ENCODE measurements at places on chromosomes 12 and 14.

DNA sequence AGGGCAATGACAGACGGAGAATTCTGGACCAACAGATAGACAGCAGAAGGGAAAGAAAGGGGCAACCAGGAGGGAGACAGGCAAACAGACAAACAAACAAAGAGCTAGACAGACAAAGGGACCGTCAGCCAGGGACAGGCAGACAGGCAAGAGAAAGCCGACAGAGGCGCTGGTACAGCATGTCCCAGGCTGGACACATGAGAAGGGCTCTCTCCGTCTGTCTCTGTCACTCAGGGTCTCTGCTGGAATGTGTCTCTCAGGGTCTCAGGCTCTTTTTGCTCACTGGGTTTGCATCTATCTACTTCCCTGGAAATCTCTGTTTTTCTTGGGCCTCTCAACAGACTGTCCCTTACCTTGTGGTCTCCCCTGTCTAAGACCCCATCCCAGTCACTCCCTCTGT lies 8.2 kb upstream of the SMUG1 start:
- no peak for DNase-seq

DNA sequence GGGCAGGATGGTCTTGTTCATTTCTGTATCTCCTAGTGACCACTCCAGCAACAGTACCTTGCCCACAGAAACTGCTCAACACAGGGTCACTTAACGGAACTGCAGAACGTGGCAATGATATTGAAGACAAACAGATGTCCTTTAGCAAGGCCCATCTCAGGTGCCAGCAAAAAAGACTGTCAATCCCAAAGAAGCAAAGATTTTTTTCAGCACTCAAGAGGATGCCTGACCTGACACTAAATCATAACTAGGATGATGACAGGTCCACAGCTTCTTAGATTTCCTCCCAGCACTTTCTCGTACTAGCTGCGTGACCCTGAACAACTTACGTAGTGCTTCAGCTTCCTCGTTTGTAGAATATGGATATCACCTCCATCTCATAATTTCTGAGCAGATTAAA lies 39.4 kb downstream of the ATP2B1 start:
- DNase-seq, result no peak

GRCh38 chr12:41962171-41962572 lies 182.5 kb downstream of the GXYLT1 start:
- DNase-seq, result no peak

DNA sequence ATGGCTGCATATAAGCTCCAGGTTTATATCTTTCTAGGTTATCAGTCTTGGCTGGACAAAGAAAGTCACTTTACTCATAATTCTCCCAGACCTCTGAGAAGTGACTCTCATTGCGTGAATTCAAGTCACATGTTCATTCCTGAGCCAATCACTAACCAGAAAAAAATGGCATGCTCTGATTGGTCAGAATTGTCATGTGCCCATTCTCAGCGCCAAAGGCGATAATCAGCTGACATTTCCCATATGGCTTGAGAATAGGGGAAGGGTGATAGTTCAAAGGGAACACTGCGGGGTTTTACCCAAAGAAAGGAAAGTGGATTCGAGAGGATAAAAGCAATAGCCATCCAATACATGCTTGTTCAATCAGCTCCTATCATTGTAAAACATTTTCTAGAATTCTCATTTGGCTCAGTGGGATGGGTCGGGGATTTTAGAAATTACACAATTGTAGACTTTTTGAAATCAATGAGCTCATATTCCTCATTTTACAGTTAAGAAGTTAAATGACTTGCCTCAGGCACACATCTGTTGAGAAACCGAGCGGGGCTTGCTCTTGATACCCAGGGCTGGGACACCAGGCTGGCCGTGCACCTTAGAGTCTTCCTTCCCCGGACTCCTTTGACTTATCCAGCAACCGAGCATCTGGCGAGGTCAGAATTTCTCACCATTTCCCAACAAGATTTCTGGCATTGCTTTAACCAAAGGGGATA lies 454.0 kb upstream of the TBX3 start:
- DNase-seq, result peak; percentile 90

DNA sequence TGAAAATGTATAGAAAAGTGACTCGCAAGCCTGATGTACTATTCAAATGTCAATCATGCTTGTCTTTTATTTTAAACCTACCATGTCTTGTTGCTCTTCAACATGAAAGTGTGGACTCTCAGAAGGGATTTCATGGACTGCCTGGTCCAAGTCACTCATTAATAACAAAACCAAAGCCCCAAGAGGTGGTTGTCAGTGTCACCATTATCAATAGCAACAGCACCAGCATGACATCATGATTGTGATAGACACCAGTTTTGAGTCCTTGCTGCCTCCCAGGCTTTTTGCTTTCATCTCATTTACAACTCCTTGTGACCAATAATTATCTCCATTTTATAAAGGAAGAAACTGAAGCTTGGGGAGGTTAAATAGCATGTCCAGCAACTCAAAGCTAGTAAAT lies 112.0 kb upstream of the TMPO start:
- DNase-seq, result no peak

DNA sequence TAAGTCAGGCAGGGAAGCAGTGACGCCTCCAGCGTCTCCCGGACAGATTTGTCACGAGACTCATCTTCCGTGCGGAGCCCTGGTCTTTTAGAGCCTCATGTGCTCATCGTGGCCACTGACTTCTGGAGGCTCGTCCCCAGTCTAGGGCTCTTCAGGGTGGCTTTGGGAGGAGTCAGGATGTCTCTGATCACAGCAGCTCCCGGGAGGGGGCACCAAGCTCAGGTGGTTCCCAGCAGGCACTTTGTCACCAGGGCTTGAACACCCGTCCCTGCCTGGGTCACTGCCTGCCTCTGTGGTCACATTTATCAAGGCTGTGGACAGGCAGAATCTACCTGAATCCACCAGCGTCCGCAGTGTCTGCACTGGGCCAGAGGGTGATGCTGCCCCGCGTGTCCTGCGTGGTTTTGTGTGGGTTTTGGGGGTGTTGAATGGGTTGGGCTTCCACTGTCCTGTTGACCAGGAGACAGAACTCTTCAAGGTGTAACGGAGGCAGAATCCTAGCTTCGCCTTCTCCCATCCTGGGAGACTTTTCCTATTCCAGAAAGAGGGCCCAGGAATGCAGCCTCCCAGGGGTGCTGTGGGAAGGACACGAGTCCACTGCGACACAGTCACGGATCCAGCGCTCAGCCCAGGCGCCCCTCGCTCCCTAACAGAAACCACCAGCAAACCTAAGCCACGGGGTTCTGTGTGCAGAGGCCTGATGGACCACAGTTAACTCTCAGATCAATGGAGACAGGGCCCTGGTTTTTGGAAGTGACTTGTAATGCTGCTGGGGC lies 132.3 kb downstream of the ADGRD1 start:
- no peak for DNase-seq

- DNase-seq, result no peak
Observed at GRCh38 chr12:109767991-109768900, 54.6 kb downstream of the FAM222A start.

GRCh38 chr12:130992448-130992847 lies 38.7 kb downstream of the ADGRD1 start:
- DNase-seq, result no peak

DNA sequence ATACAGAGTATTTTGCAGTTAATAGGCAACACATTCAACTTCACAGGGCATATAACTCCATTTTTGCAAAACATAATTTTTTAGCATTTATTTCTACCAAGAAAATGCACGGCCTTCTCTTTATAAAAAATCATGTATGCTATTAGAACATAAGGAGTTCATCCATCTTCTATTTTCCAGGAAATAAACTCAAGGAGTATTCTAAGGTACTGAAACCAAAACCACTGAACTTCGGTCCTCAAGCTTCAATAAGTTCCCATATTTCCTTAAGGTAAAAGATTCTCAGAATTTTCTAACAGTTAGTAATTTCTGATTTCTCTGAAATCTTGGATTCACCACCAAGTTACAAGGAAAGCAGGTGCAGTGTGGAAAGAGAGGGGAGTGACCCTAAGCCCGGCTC lies 113.3 kb upstream of the DIO2 start:
- DNase-seq, result no peak

DNA sequence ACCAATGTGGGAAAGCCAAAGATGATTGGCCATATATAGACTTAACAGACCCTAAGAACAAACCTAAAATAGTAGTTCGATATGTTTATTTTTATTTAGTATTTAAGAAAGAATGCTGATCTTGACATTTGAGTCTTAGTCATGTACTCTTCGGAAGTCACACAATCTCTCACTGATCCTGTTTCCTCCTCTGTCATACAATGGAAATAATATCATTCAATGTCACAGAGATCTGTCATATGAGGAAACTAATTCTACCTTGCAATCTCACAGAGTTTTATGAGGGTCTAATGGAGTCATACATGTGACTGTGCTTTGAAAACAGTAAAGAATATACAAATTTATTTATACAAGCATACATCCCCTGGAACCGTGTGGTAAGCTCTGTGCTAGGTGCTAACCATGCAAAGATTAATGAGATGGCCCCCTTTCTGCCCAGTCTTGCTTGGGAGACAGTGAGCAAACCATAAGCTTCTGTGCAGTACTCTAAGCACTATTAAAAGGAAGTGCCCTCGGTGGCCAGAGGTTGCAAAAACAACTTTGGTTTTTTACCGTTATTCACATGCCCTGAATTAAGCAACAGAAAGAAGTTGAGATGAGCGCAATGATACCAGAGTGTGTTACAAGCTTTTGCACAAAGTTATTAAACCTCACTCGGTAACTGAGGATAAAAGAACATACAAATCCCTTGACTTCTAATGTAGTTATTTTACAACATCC lies 1.7 kb upstream of the LIN7A start:
- no peak for DNase-seq

DNA sequence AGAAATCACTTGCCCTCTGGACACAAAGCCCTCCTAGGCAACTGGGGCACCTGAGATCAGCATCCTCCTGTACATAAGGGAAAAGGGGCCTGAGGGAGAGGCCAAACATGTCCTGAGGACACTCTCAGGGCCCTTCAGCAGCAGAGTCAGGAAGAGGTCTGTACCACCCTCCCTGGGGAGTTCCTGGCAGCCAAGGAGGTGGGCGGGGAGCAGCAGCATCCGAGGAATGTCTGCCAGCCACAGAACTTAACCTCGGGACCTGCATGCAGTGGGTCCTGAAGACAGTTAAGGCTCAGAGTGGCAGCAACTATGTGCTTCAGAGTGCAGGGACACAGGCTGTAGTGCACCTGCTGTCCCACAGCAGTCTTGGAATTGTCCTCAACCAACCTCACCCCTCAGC lies 62.1 kb downstream of the SPTB start:
- no peak for DNase-seq

DNA sequence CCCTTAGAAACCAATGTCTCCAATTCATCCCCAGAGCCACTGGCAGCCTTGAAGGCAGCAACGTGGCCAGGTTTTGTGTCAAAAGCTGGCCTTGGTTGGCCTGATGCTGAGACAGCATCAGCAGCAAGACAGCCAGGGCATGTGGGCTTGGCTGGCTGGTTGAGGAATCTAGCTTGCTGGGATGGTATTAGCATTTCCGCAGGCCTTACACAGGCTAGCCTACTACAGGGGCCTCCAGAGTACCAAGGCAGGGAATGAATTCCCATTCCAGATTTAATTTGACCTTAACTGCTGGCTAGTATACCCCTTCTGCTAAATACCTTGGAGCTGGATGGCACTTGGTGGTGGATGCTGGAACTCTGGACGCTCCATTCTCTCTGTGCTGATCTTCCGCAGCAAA lies 15.8 kb downstream of the NGDN start:
- no peak for DNase-seq

DNA sequence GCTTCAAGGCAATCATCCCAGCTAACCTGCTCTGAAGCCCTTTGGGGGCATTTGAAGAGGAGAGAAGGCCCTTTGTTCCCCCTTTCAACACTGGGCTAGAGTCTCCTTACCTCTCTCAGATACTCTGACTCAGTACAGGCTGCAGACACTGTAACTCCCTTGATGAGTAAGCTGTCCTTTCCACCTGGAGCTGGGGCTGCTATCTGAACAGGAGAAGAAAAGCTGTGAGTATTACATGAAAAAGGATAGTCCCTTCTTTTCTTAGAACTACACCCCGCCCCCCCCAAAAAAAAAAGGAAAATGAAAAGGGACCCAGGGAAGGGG lies 186.6 kb upstream of the PLEKHG7 start:
- DNase-seq, result no peak

DNA sequence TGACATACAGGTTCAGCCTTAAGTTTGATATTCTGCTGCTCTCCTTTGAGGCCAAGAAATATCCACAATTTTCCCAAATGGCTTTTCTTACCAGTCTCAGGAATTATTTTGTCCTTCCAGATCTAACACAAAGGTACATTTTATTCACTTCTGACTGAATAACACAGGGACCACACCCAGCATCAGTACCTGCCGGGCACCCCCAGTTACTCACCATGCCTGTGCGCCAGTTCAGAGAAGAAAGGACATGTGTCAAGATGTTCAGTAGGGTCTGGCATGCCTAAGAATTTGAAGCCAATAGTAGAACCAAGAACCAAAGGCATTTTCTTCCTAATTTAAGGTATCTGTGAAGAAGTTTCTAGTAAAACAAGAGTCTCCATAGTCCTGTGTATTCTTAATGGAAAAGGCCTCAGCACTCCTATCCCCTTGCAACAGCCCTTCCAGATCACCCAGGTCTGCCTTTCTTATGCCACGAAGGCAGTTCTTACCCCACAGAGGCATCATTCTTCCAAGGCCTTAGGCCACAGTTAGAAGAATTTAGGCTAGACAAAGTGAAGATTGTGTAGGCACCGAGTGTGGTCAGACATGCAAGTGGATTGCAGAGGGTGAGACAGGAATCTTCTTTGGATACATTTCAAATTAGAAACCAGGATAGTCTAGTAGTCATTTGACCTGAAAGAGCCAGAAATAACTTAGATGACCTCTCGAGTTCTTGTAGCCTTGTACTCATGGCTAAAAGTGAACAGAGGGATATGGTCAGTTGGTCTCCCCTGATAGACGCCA lies 140.1 kb upstream of the HIF1A start:
- DNase-seq, result peak; percentile 59

- no peak for DNase-seq
Observed at GRCh38 chr14:100640471-100641273, 53.5 kb upstream of the BEGAIN start.

GRCh38 chr14:104975481-104976197 lies 2.5 kb downstream of the AHNAK2 start:
- DNase-seq, result no peak

GRCh38 chr12:23884909-23885308 lies 64.6 kb downstream of the SOX5 start:
- no peak for DNase-seq

GRCh38 chr14:74400919-74401503 lies 25.0 kb downstream of the SYNDIG1L start:
- DNase-seq, result peak; percentile 67

GRCh38 chr12:131946757-131947156 lies 3.0 kb upstream of the EP400 start:
- DNase-seq, result no peak

DNA sequence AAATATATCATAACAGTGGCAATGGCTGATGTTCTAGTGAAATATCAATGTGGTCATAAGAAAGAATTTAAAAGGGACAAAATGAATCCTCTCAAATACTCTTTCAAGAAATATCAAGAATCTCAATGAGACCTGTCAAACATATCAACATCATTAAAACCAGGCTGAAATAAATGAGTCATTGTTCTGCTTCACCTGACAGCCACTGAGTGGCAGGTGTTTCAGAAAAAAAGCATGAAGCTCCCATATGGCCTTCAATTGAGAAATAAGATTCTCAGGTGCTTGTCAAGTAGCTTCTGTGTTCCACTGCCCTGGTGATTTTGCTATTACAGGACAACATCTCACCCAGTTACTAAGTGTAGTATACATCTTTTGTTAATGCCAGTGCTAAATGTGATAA lies 21.5 kb downstream of the ANAPC5 start:
- DNase-seq, result no peak

- DNase-seq, result no peak
Observed at GRCh38 chr12:127127897-127128296, 1139.1 kb upstream of the TMEM132C start.
